ENCODE measurements at places on chromosomes 1 and 21.
A peak's percentile ranks its signal among the peaks of the same experiment; 100 is the strongest.

DNA sequence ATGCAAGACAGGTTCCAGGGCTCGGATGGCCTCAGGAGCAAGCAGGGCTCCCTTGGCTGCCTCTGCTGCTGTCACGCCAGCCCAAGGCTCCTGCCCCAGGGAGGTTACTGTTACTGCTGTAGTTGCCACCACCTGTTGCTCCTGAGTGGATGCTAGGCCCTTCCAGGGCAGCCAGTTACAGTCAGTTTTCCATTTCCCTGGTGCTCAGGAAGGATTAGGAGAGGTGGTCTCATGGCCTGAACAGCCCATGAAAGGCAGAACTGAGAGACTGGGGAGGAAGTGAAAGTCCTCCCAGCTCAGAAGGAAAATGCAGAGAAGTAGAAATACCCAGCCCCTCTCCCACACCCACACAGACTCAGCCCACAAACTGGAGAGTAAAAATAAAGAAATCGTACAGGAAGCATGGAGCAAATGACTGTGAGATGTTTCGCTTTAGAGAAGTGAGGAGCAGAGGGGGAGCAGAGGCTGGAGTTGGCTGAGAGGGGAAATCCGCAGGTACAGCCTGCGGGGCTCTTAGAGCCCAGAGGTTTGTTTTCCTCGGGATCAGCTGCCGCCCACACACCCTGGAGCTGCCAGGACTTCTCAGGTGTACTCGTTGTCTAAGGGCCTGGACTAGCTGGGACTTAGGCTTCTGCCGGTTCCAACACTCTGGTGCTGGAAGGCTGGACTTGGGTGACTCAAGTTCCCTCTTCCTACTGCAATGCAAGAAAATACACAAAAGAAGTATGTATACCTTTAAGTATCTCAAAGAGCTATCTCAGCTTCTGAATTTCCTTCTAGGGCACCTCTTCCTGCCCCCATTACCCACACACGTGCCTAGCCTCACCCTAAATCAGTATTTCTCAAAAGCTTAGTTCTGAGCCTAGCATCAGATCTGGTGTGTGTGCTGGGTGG, 2.3 kb downstream of the IL6R start:
- no peak for DNase-seq

DNA sequence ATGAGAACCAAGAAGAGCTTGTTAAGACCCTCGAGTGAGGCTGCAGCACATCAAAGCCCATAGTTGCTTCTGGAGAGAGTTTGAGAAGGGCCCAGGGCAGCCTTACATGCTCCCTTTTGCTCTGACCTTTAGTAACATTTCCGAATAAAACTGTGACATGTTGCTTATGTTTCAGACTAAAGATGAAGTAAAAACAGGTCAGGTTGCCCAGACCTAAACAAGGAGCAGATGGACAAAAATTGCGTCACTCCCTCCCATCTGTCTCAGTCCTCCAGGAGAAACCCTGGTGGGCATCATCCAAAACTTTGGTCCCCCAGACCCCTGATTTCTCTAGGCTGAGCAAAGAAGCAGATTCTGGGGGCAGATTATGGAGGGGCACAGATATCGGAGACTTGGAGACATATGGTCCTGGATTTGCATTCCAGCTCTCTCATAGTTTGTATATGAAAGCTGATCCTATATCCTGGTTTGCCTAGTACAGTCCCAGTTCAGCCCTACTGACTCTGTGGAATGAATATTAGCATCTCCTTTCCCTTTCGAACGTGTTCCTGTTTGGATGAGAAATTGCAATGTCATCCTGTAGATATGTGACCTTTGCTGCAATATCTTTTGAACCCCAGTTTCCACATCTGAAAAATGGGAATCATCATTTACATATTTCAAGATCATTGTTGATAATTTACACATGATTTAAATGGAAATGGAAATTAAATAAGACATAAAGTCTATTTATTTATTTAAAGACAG, 304.9 kb upstream of the USP24 start:
- DNase-seq, result peak; percentile 38

DNA sequence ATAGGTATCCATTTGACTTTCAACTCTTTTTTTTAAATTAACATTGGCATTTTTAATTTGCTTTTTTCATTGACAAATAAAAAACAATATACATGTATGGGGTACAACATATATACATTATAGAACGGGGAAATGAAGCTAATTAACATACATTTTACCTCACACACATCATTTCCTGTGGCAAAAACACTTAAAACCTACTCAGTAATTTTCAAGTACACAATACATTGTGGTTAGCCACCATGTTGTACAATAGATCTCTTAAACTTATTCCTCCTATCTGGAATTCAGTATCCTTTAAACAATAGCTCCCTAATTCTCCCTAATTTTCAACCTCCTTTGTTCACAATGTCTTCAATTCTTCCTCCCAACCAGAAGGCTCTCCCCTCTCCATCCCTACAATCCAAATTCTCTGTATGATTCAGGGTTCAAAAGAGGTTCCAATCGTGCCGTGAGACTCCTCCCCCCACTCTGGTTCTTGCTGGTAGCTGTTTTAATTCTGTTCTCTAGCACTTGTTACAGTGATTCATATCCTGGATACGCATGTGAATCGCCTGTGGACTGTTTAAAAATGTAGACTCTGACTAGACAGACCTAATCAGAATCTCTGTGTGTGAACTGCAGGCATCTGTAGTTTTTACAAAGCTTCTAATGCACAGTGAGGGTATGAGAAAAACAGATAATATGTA, 87.6 kb upstream of the DUSP10 start:
- DNase-seq, result peak; percentile 94

GRCh38 chr1:20716232-20716631, 1.6 kb downstream of the KIF17 start:
- DNase-seq, result no peak

- DNase-seq, result peak; percentile 70
These were observed 3.1 kb downstream of the VPS26C start for GRCh38 chr21:37263827-37264600.

- peak; percentile 89 for DNase-seq
These were observed 120.2 kb upstream of the SLC45A1 start for GRCh38 chr1:8197493-8198282.

DNA sequence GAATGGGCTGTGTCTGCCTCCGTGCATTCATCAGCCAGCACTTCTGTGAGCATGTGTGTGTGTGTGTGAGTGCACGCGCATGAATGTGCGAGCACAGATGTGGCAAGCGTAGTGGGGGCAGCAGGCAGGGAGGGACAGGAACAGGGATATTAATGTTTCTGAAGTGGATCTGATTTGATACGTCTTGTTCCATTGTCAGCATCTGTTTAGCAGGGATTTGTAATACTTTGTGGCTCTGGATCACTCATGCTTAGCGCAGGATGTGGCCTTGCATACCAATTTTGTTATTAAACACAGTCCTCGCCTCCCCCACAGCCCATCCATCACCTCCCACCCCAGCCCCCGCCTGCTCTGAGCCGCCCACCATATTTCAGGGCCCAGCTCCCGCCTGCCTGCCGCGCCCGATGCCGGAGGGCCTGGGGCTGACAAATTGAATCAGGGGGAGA, 52.4 kb downstream of the TMEM53 start:
- peak; percentile 86 for DNase-seq

DNA sequence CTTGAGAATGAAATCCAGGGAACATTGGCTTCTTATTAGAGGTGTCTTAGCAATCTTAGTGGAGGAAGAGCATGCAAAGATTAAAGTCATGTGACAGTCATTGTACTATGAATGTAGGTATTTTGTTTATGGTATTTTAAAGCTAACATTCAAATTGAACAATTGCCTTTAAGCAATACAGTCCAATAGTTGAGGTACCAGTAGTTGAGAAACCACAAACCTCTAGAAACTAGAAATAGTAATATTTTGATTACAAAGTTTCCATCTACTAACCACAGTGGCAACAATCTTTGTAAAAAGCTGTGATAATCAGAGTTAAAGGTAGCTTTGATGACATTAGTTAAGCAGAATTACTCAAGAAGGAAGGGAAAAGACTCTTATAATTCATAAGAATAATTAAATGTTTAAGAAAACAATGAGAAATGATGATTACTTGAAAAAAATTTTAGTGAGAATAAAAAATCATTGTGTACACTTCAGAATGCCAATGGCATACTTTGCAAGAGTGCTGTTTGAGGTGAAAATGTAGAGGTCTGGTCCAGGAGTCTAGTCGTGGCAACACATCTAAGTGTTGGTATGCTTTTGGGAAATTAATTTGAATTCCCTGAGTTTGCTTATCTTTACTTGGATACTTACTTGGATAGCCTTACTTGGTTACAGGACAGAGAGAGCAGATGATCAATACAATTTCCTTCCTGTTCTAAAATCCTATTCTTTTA, 104.9 kb upstream of the PTGFR start:
- DNase-seq, result no peak

DNA sequence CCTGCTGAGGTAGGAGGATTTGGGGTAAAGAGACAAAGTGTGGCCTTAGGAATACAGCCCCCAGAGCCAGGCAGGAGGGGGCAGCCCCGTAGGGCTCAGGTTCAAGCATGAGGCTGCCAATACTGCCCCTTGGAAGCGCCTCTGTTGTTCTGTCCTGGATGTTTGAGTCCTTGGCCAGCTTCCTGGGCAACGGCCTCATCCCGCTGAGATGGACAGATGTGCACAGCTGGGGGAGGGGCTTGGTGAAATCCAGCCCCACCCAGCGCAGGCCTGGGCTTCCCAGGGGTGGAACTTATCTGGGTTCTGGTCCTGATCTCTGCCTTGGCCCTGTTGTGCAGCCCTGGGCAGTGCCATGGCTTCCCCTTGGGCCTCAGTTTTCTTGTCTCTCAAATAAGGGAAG, 34.8 kb upstream of the MAN1C1 start:
- DNase-seq, result no peak

DNA sequence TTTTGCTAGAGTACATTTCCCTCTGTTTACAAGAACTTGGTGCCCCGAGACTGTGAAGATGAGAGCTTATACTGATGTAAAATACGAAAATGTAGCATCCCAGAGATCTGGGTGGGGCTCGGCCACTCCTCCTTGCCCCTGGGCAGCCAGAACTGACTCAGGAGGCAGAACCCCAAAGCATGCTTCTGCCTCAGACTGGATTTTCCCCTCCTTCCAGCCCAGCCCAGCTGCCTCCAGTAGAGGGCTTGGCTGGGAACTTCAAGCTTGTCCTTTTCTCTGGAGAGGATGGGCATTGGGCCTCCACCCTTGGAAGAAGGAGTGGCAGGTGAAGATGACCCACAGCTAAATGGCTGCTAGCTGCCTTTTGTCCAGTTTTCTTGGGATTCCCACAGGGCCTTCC, 24.3 kb upstream of the BTG2 start:
- no peak for DNase-seq

GRCh38 chr1:10544239-10544638, 69.5 kb downstream of the PEX14 start:
- no peak for DNase-seq

DNA sequence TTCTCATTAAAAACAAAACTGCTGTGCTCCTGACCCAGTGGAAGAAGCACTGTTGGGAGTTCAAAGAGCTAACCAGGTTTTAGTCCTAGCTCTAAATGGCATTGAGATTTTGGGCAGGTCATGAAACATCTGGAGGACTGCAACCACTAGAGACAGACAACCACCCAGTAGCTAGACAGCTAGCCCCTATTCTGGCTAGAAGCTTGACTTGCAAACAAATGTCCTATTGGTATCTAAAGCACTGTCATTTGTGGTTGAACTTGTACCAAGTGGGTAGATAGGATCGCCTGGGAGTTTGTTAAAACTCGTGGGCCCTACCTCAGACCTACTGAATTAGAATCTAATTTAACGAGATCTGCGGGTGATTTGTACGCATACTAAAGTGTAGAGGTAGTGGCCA, 6.9 kb downstream of the RPL11 start:
- no peak for DNase-seq

DNA sequence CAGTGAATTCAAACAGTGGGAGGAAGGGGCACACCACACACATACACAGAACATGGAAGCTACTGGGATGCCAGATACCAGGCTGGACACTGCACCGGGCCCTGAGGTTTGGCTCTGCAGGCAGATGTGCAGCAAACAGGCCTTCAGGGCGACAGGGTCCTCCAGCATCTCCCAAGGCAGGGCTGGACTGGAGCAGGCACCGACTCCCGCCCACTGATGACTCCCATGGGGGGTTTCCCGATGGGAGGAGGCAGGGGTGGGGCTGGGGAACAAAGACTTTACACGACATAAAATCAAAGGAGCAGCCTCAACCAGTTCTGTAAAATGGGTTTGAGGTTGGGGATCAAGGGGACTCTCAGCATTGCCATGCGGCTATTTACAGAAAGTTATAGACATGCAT, 118.1 kb downstream of the SYT2 start:
- no peak for DNase-seq

DNA sequence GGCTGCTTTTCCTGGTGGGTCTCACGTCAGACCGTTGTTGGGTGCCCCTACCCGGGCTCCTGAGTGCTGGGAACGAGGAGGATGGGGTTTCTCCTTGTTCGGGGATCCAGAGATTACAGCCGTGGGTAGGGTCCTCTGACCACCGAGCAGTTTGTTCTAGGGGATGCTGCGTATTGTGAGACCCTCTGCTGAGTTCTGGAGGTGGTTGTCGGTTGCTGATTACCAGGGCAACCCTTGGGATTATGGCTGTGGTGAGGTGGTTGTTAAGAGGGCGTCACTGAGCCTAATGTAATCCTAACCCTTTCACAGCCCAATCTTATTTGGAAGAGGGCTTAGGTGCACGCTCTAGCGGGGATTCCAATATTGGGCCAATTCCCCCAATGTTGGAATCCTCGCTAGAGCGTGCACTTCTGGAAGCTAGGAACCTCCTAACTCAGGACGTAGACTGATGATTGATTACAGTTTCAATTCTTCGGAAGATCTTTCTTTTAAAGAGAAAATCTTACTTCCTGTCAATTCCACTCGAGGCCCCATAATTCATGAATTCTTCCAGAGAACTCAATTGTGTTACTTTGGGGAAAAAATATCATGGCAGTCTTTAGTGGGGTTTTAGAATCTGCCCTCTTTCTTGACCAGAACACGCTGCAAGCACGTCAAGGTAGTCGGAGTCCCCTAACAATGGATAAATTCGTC, 483 bp downstream of the TCEANC2 start:
- no peak for DNase-seq

DNA sequence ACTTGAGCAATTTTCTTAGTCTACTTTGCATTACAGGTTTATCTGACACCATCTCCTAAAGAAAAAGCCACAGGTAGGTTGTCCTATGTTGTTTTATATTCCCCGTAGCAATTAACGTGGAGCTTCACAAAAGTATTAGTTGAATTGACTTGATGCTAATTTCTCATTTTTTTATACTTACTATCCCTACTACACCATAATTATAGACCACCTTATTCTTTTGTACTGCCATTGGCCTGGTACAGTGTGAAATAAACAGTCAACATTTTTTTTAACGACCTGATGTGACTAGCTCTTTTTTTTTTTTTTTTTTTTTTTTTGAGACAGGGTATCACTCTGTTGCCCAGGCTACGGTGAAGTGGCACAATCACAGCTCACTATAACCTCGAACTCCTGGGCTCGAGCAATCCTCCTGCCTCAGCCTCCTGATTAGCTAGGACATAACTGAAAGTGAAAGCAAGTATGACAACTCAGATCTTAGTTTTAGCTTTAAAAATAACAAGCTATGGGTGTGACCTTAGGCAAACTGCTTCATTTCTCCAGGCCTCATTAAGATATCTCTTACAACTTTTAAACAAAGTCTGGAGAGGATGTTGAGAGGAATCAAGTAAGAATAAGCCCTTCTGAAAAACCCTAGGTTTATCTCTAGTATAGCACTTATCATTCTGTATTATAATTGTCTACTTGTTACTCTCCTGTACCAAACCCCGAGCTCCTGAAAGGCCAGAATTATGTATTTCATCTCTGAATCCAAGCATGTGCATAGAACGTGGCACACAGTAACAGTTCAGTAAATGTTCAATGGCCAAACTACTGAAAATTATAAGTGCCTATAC, 49.5 kb downstream of the LUZP1 start:
- no peak for DNase-seq

- no peak for DNase-seq
These were observed 20.8 kb upstream of the BTG2 start for GRCh38 chr1:203284411-203285123.
